Activated CD8-positive, alpha-beta memory T cell treated with anti-CD3 and anti-CD28 coated beads for 1 hour (primary cell): ENCODE measurements at places on chromosomes 4 and X.

GRCh38 chr4:112637552-112637866 is 566 bp downstream of the LARP7 start:
- DNase-seq: no peak

DNA sequence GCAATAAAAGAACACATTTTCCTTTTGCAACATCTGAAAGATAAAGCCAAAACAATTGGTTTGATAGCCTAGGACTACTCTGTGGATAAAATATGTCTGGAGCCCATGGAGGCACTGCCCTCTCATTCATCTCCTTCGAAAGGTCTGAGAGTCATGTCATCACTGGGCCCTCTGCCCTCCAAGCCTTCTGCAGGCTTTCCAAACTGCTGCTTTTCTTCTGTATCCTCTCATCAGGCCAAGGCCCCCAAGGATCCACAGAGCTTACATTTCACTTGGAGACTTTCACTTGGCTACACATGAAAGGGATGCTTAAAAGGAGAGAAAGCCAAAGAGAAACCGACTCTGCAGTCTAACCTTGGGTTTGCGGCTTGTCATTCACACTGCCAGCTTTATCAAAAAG is 109.9 kb downstream of the SH3RF1 start:
- no peak for DNase-seq

DNA sequence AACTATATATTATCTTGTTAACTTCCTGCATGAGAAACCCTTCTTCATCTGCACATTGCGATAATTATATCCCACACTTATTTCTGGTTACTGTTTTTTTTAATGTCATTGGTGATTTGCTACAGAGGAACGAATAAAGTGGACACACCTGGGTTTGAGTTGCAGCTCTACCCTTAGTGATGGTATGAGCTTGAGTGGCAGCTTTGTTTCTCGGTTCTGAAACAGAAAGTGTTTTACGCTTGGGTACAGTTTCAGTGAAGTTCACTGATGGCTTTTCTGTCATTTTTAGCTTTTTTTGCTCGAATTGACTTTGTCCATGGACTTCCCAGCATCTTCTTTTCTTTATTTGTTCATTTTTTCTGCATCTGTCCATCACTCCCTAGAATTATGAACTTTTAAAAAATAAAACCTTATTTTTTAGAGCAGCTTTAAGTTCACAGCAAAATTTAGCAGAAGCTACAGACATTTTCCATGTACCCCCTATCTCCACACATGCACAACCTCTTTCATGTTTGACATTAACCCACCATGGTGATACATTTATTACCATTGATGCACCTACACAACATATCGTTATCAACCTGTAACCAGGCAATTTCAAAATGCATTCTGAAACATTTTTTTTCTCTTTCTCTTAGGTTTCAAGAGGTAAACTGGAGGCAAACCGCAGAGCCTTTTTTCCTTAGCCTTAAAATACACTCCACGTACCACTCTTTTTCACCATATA is 1041.6 kb upstream of the PRKX start:
- DNase-seq: no peak

- DNase-seq: no peak
These were observed 92.1 kb upstream of the SFRP2 start for GRCh38 chr4:153880983-153881382.

- DNase-seq: no peak
These were observed 7.0 kb downstream of the USP46 start for GRCh38 chr4:52651996-52652672.

- DNase-seq: no peak
These were observed 66.0 kb upstream of the ADRA2C start for GRCh38 chr4:3700223-3700622.

- DNase-seq: no peak
These were observed 163.5 kb upstream of the TLL1 start for GRCh38 chr4:165709516-165709915.

DNA sequence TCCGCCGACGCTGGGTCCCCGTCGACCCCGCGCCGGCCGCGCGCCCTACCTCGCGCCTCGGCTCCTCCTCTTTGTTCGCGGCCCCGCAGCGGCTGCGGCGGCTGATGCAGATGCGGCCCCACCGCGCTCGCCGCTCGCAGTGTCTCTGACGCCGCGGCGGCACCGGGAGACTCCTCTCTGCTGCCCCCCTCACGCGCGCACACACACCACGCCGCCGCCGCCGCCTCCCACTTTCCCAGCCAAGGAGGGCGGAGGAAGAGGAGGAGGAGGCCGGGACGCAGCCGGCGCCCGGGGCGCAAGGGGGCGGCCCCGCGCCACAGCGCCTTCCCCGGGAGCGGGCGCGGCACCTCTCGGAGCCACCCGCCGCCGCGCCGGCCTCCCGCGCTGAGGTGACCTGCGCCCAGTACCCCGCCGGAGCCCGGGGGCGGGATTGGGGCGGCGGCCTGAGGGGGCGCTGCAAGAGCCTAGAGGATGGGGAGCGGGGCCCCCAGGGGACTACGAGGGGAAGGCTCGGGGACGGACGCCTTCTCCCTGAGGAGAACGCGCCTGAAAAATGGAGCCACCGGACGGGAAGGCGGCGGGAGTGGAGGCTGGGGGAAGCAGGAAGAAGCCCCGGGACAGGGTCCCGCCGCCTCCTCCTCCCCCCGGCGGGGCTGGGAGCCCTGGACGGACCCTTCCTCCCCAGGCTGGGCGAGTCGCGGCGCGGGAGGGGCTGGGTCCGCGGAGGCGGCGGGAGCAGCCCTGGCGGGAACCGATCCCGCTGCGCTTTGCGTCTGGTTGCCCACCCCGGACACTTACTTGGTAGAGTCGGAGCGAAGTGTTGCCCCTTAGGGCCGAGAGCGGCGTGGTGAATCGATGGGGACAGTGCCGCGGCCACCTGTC is at the start of gene SH3RF1:
Gene SH3RF1 (minus strand): TSS at position 147 of the 882 bp plus-strand sequence. CDS start 1,744 bp downstream, outside the sequence.
- DNase-seq: no peak

DNA sequence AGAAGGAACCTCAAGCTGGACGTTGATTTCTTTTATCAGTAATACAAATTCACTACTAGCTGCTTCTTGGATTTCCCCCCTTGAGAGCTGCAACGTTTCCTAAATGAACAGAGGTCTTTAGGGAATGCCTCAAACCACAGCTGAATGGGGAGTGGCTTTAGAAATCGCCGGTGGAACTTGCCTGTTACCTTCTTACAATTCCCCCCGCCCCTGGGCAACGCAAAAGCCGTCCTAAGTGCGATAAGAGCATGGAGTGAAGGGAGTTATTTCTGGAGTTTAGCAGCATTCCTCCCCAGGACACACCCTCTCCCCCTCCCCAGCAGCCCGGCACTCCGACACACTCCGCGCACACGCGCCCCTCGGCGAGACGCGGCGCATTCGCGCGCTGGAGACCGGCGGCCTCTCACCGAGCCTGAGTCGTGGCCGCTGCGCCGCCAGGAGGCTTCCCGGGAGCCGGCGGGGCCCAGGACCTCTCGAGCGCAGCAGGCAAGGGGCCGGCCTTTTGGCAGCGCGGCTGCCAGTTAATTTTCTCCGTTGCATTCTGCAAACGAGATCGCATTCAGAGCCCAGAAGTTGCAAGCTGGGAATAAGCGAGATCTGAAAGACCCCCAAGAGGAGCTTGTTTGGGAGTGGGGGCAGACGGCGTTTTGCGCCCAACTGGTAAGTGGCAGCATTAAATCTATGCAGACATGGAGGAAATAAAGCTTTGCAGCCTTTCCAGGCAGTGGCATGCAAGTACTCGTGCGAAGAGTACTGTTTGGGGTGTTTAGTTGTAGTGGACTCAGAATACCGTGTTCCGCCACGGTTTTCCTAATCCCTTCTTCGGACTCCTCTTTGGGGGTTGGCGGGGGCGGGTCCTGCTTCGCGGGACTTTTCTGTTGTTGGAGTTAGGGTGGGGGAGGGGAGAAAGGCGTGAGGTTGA is 134.7 kb downstream of the PALLD start:
- no peak for DNase-seq

- no peak for DNase-seq
These were observed 32.6 kb downstream of the DCK start for GRCh38 chr4:71026086-71026485.

- DNase-seq: no peak
These were observed 364.6 kb upstream of the NOCT start for GRCh38 chr4:138650929-138651448.

- DNase-seq: no peak
These were observed 544.0 kb upstream of the AGA start for GRCh38 chr4:177986236-177986635.

GRCh38 chrX:70755850-70756249 is 152.7 kb downstream of the TEX11 start:
- DNase-seq: peak; percentile 1

DNA sequence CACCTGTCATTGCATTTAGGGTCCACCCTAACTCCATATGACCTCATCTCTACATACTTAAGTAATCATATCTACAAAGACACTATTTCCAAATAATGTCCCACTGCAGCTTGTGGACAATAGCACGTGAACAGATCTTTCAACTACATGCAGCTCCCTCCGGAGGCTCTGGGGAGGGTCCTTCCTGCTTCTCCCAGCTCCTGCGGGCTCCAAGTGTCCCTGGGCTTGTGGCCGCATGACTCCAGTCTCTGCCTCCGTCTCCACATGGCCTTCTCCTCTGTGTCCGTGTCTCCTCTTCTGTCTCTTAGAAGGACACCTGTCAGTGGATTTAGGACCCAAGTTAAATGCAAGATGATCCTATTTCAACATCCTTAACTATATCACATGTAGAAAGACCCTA is 52.7 kb downstream of the ASMT start:
- DNase-seq: no peak

- no peak for DNase-seq
These were observed 84.8 kb downstream of the COL4A6 start for GRCh38 chrX:108353452-108353851.

DNA sequence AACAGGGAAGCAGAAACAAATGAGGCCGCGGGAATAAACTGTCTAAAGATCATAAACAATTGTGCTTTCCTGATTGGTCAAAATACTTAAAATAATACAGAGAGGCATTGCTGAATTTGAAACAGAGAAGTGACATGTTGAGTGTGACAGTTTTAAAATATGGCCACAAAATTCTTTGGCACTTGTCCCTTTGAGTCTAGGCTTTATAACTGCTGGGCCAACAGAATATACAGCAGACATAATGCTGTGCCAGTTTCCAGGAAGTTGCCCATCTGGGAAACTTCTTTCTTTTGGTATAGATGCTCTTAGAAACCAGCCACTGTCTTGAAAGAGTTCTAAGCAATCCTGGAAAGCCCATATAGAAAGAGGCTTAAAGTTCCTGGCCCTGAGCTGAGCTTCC is 668.4 kb downstream of the CENPC start:
- no peak for DNase-seq

- DNase-seq: no peak
These were observed 2.1 kb downstream of the NDNF start for GRCh38 chr4:121070274-121070673.

DNA sequence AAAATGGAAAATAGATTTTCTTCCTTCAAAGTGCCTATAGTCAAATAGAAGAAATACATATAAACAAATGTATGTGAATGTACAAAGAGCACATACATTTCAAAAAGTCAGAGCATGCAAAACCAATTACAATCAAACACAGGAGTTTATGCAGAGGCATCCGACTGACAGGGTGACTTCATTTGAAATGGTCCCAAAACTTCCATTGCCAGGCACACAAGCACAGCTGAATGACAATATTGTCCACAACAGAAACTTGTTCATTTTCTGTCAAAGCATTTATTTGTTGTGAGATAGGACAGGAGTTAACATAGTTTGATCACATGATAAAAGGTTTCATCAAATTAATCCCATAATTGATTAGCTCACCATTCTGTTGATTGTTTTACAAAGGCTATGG is 96.4 kb upstream of the TTC29 start:
- DNase-seq: no peak

GRCh38 chr4:26260571-26260970 is 60.2 kb upstream of the RBPJ start:
- DNase-seq: no peak

DNA sequence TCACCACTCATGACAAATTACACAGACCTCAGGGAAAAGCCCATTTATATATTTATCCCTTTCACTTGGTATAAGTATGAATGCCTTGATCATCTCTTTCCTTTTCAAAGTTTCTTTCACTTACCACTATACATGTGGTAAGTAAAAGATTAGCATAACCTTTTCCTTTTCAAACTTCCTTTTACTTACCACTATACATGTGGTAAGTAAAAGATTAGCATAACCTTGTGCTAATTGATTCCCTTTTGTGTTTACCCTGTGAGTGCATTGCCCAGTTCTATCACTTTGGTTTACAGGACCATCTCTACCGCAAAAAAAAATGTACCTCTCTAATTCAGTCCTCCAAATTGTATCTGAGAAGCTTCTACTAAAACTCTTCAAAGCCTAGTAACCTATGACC is 32.7 kb upstream of the TCEANC start:
- no peak for DNase-seq

DNA sequence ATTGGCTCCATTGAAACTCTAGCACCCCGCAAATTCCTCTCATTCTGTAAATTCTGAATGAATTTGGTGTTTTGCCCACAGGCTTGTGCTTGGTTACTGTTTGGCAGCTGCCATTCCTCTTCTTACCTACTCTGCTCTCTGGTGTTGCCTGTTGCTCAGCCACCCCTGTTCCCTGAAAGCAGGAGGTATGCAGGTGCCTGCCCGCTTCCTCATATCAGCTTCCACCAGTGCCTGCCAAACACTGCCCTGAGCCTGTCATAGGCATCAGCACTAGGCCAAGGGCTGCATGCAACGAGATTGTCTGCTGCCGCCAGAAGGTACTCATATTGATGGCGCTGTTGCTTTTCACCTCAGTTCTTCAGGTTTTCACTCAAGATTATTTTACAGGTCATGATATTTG is 978.1 kb downstream of the C4orf33 start:
- DNase-seq: no peak

DNA sequence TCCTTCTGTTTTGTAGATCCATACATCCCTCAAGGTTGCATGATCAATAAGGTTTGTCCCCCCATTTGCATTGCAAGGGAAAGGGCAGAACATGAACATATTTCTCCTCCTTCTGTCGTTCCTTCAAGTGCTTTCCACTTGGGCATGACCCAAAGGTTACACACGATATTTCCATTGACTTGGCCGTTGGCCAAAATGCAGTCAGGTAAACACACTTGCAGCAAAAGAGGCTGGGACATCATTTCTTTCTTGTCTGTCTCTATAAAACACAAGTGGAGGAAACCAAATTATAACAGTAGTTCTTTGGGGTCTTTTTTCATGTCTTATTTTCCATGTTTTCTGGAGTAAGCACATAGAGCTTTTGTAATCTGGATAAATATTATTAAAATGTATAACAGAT is 156.1 kb downstream of the FRAS1 start:
- no peak for DNase-seq

GRCh38 chr4:95304898-95305297 is 243.9 kb downstream of the UNC5C start:
- DNase-seq: no peak

DNA sequence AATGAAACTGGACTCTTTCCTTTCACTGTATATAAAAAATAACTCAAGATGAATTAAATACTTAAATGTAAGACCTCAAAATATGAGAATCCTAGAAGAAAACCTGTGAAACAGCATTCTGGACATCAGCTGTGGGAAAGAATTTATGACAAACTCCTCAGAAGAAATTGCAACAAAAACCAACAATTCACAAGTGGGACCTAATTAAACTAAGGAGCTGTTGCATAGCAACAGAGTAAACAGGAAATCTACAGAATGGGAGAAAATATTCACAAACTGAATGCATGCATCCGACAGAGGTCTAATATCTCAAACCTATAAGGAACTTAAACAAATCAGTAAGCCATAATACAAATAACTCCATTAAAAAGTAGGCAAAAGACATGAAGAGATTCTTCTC is 851.7 kb upstream of the PCDH10 start:
- DNase-seq: no peak
